Muscle of back (tissue), 13 donors: ENCODE measurements at places on chromosomes 3 and 15. TPM values are rescaled to one million over a fixed set of nuclear protein-coding genes. Genes with fewer than 3 reads are reported as not detected.

The PLCB2 gene
- 13.6 TPM for polyA plus RNA-seq

DNA sequence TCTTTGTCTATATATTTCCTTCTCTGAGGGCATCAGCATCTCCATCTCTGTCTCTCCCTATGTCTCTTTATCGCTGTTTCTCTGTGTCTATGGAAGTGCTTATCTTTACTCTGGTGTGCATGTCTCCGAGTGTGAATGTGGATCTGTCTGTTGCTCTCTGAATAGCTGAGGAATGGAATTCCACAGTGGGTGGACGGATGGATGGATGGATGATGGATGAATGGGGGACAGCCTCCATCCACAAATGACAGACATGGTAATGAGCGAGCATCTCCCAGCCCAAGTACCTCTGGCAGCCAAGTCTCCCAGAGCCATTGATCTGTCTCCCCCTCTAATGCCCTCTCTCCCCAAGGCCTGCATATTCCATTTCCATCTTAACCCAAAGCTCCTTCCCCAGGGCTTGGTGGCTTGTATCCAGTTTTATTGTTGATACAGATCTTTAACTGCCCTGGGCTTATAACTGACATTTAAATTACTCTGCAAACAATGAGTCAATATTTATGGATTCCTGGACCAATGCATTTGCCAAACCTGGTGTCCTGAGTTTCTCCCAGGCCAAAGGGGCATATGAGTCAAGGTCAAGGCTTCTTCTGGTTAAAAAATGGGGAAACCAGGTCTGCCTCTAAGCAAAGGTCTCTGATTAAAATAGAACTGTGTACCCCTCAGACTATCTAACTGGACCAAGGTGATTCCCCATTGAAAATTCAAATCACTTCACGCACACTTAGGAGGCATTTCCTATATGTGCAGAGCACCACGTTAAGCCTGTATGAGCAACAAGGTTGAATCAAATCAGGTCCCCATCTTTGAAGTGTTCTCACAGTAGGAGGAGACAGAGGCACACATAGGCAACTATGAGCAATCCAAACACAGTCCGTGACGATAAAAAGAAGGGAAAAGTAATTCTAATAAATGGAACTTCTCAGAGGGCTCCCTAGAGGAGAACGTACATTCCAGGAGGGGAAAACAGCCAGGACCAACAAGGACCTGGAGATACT is 109.9 kb downstream of the TLE3 start:
- DNase-seq = no peak

DNA sequence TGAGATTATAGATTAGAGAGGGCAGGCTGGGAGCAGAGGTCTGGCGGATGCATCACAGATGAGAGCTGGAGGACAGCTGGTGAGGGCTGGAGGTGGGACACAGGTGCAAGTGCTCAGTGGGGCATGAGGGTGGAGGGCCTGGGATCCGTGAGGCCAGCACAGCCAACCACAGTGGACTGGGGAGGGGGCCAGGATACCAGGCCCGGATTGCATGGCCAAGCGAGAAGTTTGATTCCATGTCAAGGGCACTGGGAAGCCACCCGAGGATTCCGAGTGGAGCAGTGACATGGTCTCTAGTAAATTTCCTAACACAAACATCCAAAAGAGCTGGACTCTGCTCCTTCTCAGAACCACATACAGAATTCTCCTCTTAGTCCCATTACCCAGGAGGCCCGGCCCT is 44.0 kb upstream of the SLC41A3 start:
- no peak for DNase-seq

The GPR149 gene
- polyA plus RNA-seq = 0.09 TPM

GRCh38 chr3:188749010-188749617 is 422.7 kb upstream of the TPRG1 start:
- no peak for DNase-seq

- no peak for DNase-seq
Observed at GRCh38 chr3:182811269-182811596, 17.9 kb downstream of the ATP11B start.

The IL20RB gene
- 0.84 TPM for polyA plus RNA-seq

The STAB1 gene
- polyA plus RNA-seq = 46.6 TPM

GRCh38 chr15:63502137-63502766 is 2.1 kb upstream of the USP3 start:
- no peak for DNase-seq

DNA sequence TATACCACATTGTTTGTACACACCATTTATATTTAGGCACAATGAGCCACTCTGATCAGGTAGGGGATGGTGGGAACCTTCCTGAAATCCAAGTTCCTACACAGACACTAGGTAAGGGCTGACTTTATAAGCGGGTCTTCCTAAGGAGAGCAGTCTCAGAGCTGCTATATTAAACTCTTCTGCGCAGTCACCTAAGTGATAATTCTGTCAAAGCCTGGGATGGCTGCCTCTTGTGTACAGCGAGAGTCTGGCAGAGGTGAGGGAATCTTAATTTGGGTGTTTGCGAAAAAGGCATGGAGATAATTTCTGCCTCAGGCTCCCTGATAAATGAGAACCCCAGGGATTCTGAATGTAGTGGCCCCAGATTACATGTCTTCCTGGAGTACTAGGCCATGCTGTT is 113.1 kb downstream of the EDEM1 start:
- no peak for DNase-seq

The BTLA gene
- polyA plus RNA-seq = 0.07 TPM

DNA sequence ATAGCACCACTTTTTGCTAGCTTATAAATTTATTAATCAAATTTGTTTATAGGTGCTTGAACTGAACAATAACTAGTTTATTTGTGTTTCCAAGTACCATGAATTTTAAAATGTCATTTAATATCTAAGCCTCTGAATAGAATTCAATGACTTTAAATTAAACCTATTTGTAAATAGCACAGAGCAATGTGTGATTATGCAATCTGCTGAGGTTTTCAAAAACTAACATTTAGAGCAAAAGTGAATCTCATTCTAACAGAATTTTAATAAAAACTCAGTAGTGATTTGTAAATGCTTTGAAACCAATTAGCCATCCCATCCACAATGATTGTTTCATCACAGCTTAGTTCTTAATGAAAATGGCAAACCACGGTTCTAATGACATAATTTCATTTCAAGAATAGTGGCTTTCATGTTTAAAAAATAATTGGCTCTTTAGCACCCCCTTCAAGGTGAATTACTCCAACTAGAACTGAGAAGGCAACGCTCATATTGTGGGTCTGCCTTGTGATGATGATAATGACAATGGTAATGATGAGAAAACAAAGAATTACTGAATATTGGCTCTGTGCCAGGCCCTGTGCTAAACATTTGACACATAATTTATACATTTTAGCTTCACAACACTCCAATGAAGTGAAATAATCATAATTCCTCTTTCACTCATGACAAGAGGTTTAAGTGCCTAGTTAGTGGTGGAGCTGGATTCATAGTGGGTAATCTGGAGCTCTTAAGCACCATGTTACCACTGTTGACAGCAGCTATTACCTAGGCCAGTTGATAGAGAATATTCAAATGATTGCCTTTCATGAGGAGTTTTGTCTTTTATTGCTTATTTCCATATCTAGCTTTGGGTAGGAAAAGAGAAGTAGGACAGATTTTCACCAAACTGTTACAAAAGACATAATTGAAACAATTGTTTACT is 145.7 kb downstream of the RBMS3 start:
- no peak for DNase-seq

DNA sequence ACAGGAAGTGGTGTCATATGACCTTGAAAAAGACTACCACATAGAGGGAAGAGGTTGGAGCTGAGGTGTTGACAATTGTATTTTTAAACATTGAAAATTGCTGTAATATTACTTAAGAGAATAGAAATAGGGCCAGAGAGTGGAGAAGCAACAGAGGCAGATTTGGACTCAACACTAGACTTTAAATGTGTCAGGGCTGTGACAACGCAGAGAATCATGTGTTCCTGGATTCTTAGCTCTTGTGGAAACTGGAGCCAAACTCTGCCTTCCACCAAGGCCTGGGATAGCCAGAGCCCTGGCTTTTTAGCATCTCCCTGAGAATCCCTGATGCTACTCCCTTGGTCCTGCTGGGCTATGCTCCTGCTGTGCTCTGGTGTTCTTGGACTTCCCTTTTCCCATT is 277.5 kb downstream of the KCNH8 start:
- DNase-seq = no peak

DNA sequence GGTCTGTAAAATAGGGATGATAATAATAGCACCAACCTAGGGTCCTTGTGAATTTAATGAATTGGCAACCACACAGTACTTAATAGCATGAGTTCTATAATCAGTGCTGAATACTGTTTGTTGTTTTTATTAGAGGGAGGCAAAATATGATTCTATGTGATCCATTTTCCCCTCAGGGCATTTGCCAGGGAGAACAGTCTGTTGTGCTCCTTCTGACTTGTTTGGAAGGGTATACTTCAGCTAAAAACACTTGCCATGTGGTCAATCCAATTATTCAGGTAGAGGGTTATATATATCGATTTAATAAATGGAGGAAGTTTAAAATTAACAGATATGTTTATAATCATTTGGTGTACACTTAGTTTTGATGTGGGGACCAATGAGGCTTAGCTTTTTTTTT is 305.3 kb downstream of the CHST2 start:
- DNase-seq = no peak

- DNase-seq = no peak
Observed at GRCh38 chr15:68372291-68372811, 59.6 kb downstream of the ITGA11 start.

DNA sequence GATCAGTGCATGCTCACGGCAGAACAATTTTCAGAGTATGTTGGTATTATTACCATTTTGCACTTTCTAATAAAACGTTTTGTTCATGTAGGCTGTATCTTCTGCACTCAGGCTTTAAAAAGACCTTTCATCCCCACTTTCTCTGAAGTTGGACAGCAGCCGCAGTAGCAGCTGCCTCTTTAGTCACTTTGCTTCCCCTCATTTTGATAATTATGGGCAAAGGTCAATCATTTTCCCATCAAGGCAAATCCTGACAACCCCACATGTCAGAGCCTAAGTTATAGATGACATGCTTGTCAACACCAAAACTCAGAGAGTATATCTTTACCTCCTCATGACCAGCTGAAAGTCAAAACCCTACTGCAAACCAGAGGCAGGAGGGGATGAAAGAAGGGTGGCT is 99.7 kb downstream of the ROBO2 start:
- no peak for DNase-seq

The CADPS gene
- 1.9 TPM for polyA plus RNA-seq
